ENCODE measurements at places on chromosomes 3 and 15.

GRCh38 chr3:55247666-55248065 lies 239.4 kb downstream of the WNT5A start:
- DNase-seq = no peak

GRCh38 chr3:157335233-157336076 lies 101.2 kb upstream of the PTX3 start:
- DNase-seq = no peak

DNA sequence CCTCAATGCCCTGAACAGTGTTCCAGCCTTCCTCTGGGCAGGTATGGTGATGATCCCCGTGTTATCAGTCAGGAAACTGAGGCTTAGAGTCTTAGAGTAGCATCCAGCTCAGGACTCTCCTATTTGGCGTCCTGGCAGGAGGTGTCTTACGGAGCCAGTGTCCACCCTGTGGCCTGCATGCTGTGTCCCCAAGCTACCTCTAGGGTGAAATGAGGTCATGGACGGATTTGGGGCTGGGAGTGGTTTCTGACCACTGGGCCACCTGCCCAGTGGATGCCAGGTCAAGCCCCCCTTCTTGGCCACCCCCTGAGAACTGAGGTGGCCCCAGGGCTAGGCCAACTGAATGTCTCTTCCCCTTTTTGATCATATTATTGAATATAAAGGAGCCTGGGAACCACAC lies 27.2 kb upstream of the SLC6A6 start:
- no peak for DNase-seq

DNA sequence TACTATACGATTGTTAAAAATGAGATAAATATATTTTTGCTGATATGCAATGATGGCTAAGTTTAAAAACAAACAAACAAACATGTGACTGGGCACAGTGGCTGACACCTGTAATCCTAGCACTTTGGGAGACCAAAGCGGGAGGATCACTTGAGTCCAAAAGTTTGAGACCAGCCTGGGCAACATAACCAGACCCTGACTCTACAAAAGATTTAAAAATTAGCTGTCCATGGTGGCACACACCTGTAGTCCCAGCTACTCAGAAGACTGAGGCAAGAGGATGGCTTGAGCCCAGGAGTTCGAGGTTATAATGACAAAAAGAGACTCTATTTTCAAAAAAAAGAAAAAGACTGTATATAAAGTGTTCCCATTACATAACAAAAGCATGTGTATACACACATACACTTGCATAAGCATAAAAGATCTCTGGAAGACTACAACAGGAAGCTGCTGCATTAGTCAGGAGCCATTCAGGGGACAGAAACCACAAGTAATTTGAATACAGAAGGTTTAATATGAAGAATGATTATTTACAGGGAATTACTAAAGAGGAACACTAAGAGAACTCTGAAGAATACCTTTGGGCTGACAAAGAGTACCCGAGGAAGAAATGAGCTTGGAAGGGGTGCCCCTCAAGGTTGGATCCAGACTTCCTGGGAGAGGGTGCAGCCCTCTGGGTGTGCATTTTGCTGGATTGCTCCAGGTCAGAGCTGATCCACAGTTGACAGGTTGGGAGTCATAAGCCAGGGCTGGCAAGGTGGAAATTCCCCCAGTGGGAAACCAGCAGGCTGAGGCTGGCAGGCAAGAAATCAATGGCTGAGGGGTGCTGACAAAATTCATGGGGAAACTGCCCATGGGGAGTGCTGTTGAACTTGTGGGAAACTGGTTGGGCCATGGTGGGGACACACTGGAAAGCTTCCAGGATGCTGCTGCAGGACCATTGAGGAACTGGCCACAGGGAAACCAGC lies 9.3 kb upstream of the TM4SF18 start:
- DNase-seq = no peak

GRCh38 chr15:60614028-60614427 lies 135.1 kb upstream of the ICE2 start:
- no peak for DNase-seq

GRCh38 chr3:174938102-174938501 lies 79.0 kb downstream of the NAALADL2 start:
- DNase-seq = no peak

GRCh38 chr3:150723946-150724345 lies 20.2 kb upstream of the ERICH6 start:
- no peak for DNase-seq

DNA sequence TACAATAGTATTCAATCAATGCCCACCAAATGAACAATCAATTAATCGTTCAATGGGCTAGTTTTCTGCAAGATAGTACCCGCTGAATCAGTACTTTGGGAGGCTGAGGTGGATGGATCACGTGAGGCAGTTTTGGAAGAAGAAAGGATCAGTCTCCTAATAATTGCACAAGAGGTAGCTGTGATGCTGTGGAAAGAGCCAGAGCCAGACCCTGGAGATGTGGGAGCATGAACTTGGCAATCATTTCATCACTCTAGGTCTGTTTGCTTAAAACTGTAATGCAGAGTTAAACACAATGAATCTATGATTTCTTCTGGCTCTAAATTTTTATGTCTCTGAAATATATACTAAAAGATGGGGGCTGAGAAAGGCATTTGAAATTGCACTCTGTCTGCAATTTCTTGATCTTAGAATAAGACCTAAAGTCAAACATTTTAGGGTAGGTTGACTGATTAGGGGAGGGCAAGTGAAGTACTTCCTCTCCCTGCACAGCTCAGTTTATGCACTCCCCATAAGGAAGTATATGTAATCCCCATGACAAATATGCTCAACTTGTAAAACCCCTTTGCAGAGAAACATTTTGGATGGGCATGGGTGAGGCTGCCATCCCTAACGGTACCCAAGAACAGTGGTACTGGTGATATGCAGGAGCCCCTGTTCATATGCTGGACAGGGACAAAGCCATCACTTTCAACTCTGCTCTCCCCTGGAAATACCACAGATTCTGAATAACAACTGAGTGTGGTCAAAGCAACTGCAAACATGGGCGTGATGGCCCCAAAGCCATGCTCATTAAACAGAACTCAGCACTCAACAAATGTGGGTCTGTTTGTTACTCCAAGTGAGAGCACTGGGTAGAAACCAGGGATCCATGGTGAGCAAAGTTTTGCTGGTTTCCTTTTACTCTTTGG lies 28.6 kb upstream of the SPATA12 start:
- DNase-seq = no peak

GRCh38 chr3:33144433-33144832 lies 30.6 kb downstream of the CRTAP start:
- no peak for DNase-seq

GRCh38 chr15:34719695-34720094 lies 35.1 kb downstream of the GJD2 start:
- DNase-seq = no peak

GRCh38 chr15:82964890-82965289 lies 12.4 kb upstream of the HOMER2 start:
- DNase-seq = no peak

DNA sequence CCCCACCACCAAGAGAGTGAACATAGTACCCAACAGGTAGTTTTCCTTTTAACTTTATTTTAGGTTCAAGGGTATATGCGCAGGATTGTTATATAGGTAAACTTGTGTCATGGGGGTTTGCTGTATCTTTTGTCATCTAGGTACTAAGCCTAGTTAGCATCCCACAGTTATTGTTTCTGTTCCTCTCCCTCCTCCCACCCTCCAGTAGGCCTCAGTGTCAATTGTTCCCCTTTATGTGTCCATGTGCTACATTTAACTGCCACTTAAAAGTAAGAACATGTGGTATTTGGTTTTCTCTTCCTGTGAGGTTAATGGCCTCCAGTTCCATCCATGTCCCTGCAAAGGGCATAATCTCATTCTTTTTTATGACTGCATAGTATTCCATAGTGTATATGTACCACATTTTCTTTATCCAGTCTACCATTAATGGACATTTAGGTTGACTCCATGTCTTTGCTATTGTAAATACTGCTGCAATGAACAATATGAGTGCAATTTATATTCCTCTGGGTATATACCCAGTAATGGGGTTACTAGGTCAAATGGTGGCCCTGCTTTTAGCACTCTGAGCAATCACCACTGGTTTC lies 66.2 kb downstream of the ST3GAL6 start:
- DNase-seq = no peak

DNA sequence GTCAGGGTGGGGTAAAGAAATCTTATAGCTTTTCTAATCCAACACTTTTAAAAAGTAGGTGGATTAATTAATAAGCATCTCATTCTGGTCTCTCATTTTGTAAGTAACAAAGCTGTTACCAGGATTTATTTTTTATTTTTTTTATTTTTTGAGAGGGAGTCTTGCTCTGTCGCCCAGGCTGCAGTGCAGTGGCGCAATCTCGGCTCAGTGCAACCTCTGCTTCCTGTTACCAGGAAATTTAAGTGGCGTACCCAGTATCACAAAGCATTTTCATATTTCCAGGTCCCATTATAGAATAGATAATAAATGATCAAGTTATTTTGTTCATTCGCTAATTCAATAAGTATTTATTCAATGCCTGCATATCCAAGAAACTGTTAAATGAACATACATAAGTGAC lies 13.2 kb downstream of the ALDH1A2 start:
- DNase-seq = no peak

Data from aorta (tissue), 5 donors.